ENCODE measurements at places on chromosomes 2 and 18.

DNA sequence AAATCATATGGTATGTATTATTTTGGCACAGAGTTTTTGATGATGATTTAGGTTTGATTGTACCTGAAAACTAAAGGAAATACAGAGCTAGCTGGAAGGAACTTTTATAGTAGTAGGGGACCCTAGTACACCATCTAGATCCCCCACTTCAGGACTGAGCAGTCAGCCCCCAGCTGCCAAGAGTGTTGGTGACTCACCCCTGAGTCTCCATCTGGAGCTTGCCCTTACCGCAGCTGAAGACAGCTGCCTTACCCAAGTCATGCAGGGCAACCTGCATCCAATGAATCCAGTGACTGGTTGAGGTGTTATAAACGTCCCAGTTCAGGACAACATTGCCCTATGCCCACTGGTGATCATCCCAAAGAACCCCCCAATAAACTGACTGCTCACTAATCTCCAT is 15.3 kb downstream of the PMS1 start:
- no peak for DNase-seq

DNA sequence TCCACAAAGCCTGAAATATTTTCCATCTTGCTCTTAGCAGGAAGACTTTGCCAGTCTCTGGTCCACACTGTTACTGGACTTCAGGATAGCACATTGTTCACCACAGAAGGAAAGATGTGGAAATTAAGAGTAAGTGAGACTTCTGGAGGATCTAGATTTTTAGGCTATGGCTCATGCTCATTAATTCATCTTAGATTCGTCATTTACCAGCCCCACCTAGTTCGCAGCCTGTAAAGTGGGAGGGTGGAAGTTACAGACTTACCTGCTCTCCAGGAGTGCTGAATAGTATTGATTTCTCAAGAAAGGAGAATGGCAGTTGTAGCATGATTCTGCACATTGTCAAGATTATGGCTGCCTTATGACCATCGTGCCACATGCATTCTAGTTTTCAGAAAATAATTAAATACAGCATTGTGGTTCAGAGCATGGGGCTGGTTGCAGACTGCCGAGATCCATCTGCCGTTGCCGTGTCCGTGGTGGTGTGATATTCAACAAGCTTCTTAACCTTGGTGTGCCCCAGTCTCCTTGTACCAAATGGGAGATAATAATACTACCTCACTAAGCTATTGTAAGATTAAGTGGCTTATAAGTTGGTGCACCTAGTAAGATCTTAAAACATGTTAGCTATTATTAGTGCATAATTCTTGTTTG is 56.8 kb downstream of the RNF144A start:
- no peak for DNase-seq

GRCh38 chr18:42977982-42978637 is 137.4 kb downstream of the RIT2 start:
- no peak for DNase-seq

DNA sequence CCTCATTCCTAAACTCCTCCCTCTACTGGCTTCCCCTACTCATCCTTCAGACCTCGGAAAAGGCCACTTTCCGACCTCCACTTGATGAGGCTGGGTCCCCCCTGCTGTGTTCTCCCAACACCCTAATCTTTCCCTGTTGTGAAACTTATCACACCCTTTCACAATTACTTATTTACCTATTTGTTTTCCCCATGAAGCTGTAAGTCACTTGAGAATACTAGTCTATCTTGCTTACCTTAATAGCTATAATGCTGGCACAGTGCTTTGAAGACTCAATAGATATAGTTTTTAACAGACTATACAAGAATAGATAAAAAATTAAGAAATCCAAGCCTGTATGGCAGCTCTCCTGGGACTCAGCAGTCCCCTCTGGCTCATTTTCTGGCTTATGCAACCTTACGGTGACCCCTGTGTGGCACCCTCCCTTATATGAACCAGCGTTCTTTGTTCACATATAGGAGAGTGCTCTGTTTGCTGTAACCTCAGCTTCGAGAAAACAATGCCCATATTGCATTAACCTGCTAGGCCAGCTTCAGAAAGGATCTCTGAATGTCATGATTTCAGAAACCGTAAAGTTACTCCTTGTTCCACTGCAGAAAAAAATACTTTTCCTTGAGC is 220.4 kb upstream of the PKDCC start:
- DNase-seq: no peak

- DNase-seq: no peak
These were observed 179.7 kb downstream of the GBX2 start for GRCh38 chr2:235988271-235989015.

DNA sequence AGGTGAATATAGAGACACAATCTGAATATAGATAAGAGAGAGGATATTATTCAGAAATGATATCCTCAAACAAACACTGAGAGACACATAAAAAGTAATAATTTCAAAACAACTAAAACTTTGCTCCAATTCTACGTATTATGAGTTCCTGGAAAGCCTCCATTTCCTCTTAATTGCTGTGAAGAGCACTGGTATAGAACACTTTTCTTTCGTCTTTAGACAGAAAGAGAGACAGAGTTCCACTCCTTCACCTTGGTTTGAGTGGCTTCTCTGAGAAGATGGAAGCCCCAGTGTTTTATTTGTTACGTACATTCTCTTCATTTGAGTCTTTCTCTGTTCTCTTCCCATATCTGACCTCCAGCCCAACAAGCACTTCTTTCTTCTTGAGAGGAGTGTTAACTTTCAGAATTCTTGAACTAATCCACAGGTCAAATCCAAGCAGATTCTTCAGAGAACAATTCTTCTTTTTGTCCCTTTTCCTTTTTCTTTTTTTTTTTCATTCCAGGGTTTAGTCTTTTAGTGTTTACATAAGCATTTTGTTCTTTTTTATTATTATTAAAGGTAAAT is 6.4 kb upstream of the PIK3C3 start:
- DNase-seq: no peak

- no peak for DNase-seq
These were observed 96.2 kb upstream of the RMP24 start for GRCh38 chr18:35876243-35876642.

GRCh38 chr18:48024009-48024512 is 93.6 kb upstream of the SMAD2 start:
- no peak for DNase-seq

Measured in stimulated activated CD4-positive, alpha-beta T cell treated with anti-CD3 and anti-CD28 coated beads, TNF-alpha, amount 100 ng/mL, for 1 hour (primary cell).